ENCODE measurements at places on chromosomes 12 and 14. TPM values are rescaled to one million over a fixed set of nuclear protein-coding genes. Genes with fewer than 3 reads are reported as not detected.

DNA sequence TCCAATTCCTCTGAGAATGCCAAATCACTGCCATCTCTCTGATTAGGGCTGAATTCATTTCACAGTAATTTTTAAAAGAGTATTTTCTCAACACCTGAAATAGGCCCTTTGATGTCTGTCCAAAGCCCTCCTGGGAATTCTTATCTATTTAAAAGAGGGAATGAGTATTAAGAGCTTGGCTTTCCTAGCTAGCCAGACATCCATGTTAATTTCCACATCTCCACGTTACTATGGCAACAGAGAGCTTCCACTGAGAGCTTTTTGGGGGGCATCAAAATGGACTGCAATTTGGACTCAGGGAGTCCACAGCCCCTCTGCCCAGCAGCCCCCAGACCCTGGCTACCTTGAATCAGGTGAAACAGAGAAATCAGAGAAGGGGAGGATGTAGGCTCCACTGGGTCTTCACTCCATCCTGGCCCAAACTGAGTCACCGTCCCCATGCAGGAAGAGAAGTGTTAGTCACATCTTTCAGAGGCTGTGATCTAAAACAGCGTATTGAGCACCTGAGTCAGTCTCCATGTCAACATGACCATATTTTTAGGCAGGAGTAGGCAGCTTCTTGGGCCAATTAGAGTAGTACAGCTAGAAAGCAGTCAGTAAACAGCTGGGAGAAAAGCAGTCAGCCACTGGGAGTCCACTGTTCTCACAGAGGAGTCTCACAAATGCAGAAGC lies 7.0 kb upstream of the FICD start:
- no peaks in the 10 kb centered on the region for H3K36me3 ChIP-seq
- peaks cover 24% of the 10 kb centered on the region for H3K27me3 ChIP-seq
- peaks cover 5% of the 10 kb centered on the region for H3K4me1 ChIP-seq
- ATAC-seq, result peak; percentile 98
- no peak overlapping the region for H3K4me3 ChIP-seq

DNA sequence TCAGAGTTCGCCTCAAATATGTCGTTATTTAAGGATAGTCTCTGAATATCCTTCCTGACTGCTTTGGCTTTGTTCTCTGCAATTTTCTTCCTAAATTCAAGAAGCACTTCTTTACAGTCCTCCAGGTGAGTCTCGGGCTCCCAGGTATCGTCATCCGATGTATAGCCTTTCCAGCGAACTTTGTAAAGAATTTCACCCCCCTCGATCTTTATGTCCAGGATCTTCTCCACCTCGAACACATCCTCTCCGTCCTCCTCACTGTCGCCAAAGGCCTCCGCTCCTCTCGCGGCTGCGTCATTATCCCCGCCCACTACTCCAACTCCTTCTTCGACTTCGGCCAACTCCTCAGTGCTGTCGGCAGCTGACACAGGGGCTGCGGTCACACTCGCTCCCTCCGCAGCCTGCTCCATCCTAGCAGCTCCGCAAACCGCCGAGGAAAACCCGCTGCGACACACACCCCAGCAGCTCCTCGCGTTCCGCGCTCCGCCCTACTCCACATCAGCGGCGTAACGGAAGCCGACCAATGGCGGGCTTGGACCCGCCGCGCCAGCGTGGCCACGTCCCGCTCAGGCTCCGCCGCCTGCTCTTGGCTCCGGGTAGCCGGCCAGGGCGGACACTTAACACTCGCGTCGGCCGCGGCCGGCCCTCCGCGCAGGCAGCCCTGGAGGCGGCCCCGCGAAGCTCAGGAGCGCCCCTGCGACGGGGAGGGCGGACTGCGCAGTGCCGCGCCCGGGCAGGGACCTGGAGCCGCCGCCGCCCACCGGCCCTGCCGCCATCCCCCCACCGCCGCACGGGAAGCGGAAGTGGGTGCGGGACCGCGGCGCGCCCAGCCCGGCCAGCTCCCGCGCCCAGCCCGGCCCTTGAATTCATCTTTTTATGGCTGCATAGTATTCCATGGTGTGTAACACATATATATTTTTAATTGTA lies 4.1 kb downstream of the CD163L1 start:
- no peak overlapping the region for H3K27ac ChIP-seq
- peaks cover 28% of the 10 kb centered on the region for H3K27me3 ChIP-seq
- no peaks in the 10 kb centered on the region for H3K4me1 ChIP-seq
- ATAC-seq, result peak; percentile 93
- H3K4me3 ChIP-seq, result peak overlapping the region; percentile 68
- H3K36me3 ChIP-seq, result no peaks in the 10 kb centered on the region

- H3K4me1 ChIP-seq, result peaks cover 18% of the 10 kb centered on the region
- H3K36me3 ChIP-seq, result no peaks in the 10 kb centered on the region
- no peak overlapping the region for H3K4me3 ChIP-seq
- no peak overlapping the region for H3K27ac ChIP-seq
- no peaks in the 10 kb centered on the region for H3K27me3 ChIP-seq
Measured at GRCh38 chr12:89883630-89884389, 175.2 kb upstream of the ATP2B1 start.

DNA sequence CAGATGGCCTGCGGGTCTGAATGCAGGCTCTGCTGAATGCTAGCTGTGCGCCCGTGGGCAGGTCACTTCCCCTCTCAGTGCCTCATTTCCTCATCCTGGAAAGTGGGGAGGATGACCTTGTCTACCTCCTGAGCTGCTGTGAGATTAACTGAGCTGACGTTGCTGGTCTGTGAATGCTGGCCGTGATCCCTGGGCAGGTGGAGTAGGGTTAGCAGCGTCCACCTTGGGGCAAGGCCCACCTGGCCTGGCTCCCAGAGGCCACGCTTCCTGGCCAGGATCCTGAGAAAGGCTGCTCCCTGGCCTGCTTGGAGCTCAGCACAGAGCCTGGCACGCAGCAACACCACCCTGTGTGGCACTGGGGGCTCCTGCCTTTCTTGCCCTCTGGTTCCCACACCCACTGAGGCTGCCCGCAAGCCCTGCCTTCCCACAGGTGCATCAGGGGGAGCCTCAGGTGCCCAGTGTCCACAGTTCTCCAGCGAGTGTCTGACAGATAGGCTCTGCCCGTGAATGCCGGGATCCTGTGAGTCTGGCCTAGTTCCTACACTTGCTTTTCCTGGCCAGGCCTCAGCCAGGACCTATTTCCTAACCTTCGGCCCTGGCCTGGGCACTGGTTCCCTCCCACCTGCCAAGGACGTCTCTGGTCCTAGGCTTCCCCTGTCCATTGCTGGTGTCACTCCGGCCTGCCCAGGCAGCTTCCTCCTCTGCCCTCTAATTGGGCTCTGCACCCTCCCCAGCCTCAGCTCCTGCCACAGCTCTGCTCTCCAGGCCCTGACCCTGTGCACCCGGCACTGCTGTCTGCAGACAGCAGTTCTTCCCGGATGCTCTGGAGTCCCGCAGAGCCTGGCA lies 37.2 kb upstream of the TDRD9 start:
- H3K4me3 ChIP-seq, result no peak overlapping the region
- no peaks in the 10 kb centered on the region for H3K27me3 ChIP-seq
- no peaks in the 10 kb centered on the region for H3K4me1 ChIP-seq
- H3K36me3 ChIP-seq, result no peaks in the 10 kb centered on the region
- ATAC-seq, result no peak
- no peak overlapping the region for H3K27ac ChIP-seq

Gene INSM2
- not detected for total RNA-seq

Gene SPIC
- total RNA-seq, result not detected

DNA sequence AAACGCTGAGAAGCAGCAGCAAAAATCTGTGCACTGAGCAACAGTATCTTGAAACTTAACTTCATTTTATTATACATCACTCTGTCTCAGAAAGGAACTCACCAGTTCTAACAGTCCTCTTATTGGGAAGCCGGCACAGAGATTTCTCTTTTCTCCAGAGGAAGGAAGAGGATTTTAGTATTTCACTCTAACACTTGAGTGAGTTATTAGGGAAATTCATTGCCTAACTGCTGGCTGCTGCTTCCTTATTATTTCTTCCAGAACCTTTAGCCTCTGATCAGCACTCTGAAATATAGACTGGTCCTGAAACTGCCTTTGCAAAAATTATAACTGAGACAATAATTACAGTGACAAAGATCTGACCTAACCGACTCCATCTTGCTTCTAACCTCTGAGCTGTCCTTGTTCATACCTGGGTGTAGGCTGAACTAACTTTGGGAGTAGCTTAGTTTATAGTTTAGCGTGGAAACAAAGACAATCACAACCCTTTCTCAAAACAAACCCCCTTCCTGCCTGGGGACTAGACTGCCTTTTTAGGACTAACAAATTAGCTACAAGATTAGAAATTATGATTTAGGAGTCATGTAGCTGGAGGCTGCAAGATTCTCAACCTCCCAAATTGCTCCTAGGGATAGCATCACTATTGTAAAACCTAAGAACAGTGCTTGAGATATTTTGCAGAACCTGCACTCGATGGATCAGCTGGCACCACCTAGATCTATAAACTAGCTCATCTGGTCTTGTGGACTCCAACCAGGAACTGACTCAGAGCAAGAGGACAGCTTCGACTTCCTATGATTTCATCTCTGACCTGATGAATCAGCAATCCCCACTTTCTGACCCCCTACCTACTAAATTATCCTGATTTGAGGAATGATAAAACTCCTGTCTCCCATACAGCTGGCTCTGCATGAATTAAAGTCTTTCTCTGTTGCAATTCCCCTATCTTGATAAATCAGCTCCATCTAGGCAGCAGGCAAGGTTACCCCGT lies 117.5 kb downstream of the DYRK2 start:
- H3K36me3 ChIP-seq, result no peaks in the 10 kb centered on the region
- H3K4me1 ChIP-seq, result no peaks in the 10 kb centered on the region
- peak; percentile 29 for ATAC-seq
- no peak overlapping the region for H3K4me3 ChIP-seq
- H3K27ac ChIP-seq, result no peak overlapping the region

Gene LBHD2
- not detected for total RNA-seq

Gene NR2C1
- total RNA-seq, result 17.0 TPM

DNA sequence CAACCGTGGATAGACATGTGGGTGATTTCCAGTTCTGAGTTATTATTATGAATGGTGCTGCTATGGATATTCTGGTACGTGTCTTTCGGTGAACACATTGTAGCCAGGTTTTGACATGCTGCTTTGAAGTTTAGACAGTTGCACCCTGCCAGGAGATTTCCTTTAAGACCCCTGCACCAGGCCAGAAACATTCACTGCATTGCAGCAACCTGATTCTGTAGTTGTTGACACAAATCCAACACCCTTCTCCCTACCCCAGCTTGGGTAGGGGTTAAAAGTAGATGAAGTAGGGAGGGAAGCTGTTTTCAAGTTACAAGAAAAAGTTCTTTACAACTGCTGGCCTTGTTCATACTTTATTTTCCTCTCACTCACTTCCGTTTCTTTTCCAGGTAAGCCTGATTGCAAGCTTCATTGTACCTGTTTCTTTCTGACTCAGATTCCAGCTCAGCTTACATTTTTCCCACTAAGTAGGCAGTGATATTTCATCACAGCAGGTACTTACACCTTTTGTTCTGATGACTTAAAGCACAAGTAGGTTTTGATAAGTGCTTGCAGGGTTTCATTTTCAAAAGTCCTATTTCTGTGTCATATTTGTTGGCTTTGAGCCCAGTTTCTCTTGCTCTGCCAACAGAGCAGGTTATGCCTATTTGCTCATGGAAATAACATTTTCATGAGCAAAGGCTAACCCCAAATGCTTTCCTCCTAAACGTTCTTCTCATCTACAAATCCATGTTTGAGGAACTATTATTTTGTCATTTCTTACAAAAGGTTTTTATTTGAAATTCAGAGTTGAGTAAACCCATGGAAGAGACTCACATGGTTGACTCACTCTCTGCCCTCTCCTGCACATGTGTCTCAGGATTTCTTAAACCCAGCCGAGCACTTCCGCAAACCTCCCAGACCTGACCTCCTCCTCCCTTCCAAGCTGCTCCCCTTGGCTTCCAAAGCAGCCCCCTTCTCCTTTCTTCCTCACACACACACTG lies 12.1 kb upstream of the LTA4H start:
- peaks cover 4% of the 10 kb centered on the region for H3K36me3 ChIP-seq
- H3K27ac ChIP-seq, result peak overlapping the region; percentile 89
- ATAC-seq, result peak; percentile 88
- peaks cover 37% of the 10 kb centered on the region for H3K4me1 ChIP-seq
- peak overlapping the region; percentile 67 for H3K4me3 ChIP-seq

Gene NKX2-1
- not detected for total RNA-seq

DNA sequence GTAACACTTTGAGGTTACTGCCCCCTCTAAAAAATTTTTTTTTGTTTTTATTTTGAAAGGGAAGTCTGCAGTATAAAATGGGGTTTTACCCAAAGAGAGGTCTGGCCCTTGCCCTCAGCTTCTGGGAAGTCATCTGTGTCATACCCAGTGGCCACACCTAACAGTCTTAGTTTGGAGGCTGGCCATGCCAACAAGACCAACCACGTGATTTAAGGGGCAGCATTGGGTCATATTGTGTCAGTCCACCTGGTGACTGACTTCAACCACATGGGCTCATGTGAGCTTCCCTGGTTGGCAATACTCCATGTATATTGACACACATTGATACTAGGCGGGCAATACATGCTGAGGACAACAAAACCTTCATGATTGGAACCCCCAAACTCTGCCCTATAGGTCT lies 173.9 kb downstream of the GXYLT1 start:
- no peak overlapping the region for H3K4me3 ChIP-seq
- H3K36me3 ChIP-seq, result no peaks in the 10 kb centered on the region
- H3K27me3 ChIP-seq, result no peaks in the 10 kb centered on the region
- no peak overlapping the region for H3K27ac ChIP-seq
- H3K4me1 ChIP-seq, result no peaks in the 10 kb centered on the region

- no peaks in the 10 kb centered on the region for H3K27me3 ChIP-seq
- no peak overlapping the region for H3K27ac ChIP-seq
- H3K4me1 ChIP-seq, result no peaks in the 10 kb centered on the region
- ATAC-seq, result no peak
Measured at GRCh38 chr12:114952573-114953271, 268.7 kb upstream of the TBX3 start.

Gene SMIM41
- not detected for total RNA-seq

DNA sequence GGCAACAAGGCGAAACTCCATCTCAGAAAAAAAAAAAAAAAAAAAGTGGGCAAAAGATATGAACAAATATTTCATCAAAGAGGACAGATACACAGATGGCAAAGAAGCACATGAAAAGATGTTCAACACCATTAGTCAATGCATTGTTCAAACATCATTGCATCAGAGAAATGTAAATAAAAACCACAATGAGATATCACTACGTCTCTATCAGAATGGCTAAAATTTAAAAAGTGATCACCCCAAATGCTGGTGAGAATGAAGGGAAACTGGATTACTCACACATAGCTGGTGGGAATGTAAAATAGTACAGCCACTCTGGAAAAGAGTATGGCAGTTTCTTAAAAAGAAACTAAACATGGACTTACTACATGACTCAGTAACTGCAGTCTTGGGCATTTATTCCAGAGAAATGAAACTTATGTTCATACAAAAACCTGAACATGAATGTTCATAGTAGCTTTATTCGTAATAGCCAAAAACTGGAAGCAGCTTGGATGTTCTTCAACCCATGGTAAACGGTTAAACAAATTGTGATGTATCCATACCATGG lies 3.6 kb downstream of the L2HGDH start:
- peaks cover 7% of the 10 kb centered on the region for H3K36me3 ChIP-seq
- H3K4me1 ChIP-seq, result peaks cover 15% of the 10 kb centered on the region
- ATAC-seq, result no peak
- no peaks in the 10 kb centered on the region for H3K27me3 ChIP-seq
- no peak overlapping the region for H3K4me3 ChIP-seq
- no peak overlapping the region for H3K27ac ChIP-seq

All from activated T-helper 17 cell treated with anti-CD3 and anti-CD28 coated beads, Interleukin-2, amount 50 U/mL, for 72 hours (primary cell).